ENCODE measurements at places on chromosomes 16 and 17.

DNA sequence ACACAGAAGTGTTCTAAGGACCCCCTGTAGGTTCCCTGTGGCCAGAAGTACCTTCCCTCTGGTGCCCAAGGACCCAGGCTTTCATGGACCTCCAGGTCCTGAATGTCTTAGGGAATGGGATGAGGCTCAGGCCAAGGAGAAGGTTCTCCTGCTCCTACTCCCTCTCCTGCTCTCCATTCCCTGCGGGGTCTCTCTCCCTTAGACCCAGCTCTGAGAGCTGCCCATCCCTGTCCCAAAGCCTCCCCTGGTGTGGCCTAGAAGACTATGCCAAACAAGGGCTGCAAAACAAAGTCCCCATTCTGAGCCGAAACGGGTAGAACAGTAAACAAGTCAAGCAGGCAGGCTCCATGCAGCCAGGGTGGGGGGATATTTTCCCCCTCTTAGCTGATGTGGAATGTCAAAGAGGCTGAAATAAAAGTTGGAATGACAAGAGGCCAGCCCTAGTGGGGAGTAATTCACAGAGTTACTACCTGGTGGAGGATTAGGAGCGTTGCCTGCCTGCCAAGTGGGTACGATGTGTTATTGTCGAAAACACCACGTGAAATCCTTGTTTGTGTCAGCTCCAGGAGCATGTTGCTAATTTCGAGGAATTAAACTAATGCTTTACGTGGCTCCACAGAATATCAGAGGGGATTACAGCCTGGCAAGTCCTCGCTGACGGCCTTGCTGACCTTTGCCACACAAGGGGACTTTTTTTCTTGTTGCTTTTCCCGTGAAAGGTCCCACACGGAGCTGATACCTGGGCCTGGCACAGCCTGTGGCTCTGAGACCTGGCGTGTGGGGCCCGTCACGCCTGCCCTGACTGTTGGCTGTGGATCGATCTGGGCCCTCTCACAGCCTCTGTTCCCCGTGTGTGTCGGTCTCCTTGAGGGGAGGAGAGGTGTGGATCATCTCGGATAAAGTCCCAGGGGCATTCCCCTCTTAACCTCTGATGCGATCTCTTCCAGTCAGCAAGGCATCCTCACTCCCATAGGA, 2.9 kb downstream of the WFIKKN2 start:
- no peak for DNase-seq

DNA sequence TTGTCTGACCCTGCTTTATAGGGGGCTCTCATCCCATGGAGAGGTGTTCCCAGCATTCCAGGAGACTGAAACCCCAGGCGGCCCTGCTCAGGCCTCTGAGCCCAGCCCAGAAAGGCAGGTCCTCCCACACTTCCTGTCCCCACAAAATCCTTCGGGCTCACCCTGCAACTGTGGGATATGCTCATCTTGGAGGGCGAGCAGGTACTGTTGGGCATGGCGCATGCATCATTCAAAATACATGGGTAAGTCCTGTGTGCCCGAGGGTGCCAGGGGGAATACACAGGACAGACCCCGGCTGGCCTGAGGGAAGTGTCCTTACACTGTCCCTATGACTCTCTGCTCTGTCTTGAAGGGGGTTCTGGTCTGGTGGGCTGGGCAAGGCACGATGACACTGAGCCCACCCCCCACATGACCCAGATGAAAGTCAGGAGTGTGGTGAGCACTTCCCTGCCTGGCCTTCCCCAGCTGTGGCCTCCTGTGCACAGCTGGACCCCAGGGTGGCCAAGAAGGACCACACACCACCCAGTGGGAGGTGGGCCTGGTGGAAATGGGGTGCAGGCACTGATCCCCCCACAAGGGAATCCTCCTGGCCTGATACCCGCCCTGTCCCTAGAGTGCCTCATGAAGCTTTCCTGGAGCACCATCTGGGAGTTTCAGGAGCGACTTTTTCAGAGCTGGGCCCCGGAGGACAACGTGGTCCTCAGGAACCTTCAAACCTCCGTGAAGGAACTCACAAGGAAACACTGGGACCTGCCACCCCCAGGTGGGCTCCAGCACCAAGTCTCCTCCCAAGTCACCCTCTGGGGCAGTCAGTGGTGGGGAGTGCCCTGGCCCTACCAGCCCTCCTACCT, 46.7 kb downstream of the USP22 start:
- no peak for DNase-seq

DNA sequence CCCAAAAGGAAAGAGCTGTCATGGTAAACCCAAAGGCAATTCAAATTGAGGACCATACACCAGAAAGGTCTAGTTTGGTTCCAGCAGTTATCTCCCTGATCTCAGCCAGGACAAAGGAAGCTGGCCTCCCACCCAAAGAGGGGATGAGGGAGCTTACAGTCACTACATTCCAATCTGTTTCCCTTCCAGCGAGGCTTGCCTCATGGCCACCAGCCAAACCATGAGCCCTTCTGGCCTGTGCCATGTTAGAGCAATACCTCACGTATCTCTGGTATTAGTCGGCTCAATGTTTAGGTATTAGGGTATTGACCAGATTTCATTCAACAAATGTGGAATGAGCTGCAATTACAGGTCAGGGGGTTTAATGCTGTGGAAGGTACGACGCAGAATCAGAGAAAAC, 8.4 kb downstream of the NDUFAB1 start:
- DNase-seq, result no peak

DNA sequence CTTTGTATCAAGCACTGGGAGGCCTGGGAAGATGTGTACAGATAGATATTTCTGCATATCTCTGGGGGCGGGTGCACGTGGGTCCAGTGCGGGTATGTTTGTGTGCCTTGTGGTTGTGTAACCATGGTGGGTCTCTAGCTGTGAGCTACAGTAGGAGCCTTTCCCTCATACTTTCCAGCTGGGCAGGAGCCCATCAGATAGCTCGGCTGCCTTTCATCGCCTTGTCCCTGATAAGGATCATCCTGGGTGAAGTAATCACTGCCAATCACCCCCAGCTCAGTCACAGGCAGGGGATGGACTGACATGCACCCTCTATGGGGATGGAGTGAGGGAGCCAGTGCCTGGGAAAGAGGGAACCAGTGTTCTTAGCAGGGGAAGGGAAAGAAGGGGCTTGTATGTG, 3.2 kb upstream of the SCRN2 start:
- no peak for DNase-seq

DNA sequence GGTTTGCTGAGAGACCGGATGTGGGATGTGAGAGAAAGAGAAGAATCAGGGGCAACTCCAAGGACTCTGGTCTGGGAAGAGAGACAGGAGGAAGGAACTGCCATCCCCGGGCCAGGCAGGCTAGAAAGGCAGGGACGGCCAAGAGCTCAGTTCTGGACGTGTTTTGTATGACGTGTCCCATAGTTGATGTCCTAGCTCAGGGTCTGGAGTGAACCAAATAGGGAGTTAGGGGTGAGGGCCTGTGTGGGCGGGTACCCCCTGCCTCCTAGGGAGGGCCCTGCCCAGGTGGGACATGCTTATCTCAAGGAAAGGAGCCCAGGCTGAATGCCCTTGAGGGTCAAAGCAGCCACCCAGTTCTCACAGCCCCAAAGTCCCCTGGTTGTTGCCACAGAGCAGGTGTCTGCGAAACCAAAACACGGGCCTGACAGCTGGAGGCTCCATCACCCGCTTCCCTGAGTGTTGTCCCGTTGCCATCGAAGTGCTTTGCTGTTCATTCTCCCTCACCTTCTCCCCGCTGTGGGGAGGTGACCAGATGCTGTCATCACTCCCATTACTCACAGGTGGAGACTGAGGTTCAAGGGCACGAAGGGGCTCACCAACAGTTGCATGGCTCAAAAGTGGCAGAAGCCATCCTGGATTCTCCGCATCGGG, 7.5 kb downstream of the ABCC3 start:
- no peak for DNase-seq

DNA sequence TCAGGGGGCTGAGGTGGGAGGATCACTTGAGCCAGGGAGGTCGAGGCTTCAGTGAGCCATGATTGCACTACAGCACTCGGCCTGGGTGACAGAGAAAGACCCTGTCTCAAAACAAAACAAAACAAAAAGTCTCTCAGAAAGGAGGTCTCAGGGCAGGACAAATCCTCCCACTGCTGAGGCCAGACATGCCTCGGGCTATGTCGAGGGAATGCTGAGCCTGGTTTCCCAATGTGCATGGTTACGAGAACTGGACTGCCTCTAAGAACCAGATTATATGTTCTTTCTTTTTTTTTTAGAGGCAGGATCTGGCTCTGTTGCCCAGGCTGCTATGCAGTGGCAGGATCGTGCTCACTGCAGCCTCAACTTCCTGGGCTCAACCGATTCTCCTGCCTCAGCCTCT, 27.6 kb downstream of the TRAP1 start:
- DNase-seq, result no peak

- DNase-seq, result no peak
Observed at GRCh38 chr16:17555176-17555575, 84.4 kb upstream of the XYLT1 start.

GRCh38 chr16:50884066-50884860, 142.4 kb downstream of the CYLD start:
- no peak for DNase-seq

DNA sequence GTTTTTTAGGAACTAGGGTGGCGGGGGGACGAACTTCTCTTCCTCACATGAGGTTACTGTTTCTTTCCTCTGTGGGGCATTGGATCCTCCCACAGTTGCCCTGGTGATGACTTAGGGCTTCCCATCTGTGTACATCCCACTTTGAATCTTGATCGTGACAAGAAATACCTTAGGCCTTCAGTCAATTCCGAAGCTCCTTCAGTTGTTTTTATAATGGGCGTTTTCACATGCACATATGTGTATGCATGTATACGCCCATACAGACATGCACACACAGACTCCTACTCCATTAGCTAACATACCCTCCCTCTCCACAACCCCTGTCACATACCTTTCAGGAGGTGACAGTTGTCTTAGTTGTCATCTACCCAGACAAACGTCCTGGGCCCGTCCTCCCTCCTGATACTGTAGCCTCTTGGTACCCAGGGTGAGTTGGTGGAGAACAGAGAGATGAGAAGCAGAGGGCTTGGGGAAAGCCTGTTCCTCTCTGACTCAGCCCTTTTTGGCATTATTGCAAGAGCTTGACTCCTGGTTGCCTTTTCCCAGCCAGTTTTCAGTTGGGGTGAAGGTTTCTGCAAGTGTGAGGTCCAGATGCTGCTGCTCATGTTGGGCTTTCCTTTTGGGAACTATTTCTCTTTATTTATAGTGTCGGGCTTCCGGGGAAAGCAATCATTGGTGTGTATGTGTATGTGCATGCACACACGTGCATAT, 2.2 kb upstream of the AOC2 start:
- no peak for DNase-seq

DNA sequence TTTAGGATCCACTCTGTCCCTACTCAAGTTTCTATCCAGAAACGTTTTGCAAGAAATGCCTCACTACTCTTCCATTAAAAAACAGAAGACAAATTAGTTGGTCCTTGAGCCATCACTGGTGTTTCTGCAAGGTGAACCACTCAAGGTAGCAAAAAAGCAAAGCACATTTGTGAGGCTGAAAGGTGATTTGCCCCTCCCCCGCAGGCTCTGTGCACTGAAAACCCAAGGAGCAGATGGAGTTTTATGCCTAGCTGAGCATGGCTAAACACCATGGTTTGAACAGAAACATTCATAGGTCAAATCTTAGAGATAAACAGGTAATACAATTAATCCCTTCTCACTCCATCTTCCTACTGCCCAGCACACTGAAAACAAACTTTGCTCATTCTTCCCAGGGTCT, 538.2 kb upstream of the CDH5 start:
- no peak for DNase-seq

- DNase-seq, result no peak
Observed at GRCh38 chr16:87702325-87702811, 63.4 kb downstream of the KLHDC4 start.

DNA sequence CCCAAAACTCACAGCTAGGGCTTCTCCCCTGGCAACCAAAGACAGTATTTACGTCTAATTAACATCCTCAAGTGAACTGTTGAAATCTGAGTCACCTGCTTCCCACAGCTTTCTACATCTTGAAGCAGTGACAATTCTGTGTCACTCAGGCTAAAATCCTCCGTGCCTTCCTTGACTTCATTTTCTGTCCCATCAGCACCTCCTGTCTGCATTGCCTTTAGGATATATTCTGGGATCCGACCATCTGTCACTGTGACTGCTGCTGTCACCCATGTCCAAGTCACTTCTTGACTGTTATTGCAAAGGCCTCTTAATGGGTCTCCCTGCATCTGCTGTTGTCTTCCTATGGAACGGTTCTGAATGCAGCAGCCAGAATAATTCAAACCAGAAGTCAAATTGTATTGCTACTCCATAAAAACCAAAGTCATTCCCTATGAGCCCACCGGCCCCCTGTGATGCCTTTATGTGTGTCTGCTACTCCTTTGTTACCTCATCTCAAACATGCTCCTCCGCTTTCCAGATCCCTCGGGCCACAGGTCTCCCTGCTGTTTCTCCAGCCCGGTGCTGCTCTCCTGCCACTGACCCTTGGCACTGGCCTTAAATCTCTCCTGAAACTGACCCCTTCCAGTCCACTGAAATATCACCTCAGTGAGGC, 56.9 kb downstream of the WWP2 start:
- DNase-seq, result no peak

- DNase-seq, result peak; percentile 15
Observed at GRCh38 chr17:73155410-73156165, 9.2 kb upstream of the SSTR2 start.

GRCh38 chr17:79039171-79039570, 15.2 kb downstream of the C1QTNF1 start:
- no peak for DNase-seq
